ENCODE measurements at places on chromosomes 4 and X. TPM values are rescaled to one million over a fixed set of nuclear protein-coding genes. Genes with fewer than 3 reads are reported as not detected.

Gene L1CAM
- total RNA-seq: 2.4 TPM

Gene SPANXN3
- not detected for total RNA-seq

Gene CXCR3
- total RNA-seq: 0.22 TPM

Gene STPG2
- 0.19 TPM for total RNA-seq

Gene CPE
- 90.4 TPM for total RNA-seq

DNA sequence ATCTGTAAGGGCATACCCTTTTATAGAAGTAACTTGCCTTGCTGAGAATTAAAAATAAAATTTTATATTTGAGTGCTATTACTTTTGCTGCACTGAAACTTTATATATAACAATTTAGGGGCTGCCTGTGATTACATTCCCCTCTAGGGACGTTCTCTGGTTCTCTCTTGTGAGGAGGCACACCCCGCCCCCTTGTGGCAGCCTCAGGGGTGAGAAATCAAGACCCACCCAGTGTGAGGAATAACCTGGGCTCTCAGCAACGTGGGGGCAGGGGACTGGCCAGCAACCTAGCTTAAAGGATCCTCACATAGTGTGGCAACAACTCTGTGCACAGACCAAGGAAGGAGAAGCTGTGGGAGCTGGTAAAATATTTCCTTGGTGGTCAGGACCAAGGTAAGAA lies 43.7 kb downstream of the MAGEA9 start:
- DNase-seq: no peak

DNA sequence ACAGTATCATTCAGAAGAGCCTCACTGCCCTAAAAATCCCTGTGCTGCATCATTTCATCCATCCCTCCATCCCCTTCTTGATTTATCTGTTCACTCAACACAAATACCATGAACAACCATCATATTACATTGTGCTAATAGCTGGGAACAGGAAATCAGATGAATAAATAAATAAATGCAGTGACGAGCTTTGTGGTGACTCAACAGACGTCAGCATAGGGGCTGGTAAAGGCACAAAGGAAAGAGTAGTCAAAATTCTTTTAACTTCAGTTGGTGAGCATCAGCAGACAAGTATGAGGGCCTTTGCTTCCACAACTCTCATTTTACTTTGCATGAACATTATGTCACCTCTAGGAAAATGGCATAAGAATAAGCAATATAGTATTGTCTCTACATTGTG lies 65.5 kb downstream of the EDNRA start:
- DNase-seq: no peak

GRCh38 chr4:6852582-6852981 lies 57.0 kb upstream of the TBC1D14 start:
- DNase-seq: no peak

DNA sequence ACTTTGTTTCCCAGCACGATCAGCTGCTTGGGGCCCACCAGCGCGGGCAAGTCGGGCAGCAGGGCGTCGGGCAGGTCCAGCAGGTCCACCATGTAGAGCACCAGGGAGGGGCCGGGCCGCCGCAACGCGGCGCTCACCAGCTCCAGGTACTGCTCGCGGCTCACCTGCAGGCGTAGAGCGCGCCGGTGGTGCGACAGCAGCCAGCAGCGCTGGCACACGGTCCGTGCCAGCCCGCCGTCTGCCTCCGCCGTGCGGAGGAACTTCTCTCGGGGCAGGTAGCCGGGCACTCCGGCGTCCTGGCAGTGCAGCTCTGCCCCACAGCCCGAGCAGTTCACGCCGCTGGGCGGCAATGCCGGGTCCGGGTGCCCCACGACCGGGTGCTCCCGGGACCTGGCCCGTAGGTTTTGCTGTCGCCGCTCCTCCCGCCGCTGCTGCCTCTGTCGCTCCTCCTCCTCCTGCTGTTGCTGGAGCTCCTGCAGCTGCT lies 527 bp downstream of the NOA1 start:
- DNase-seq: no peak

DNA sequence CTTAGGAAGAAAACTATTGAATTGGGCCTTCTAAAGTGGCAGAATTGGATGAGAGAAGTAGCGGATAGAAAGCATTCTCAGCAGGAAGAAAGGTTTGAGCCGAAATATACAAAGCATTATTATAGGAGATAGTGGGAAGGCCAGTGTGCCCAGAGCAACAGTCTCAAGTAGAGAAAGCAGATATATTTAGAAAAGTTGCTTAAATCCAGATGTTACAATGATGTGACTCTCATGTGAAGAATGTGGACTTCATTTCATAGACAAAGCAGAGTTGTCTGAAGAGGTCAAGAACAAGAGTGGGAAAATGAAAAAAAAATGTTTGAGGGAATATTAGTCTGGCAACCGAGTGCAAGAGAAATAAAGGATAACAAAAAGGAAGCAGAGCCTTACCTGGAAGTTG lies 66.9 kb downstream of the SYNPO2 start:
- DNase-seq: no peak

- no peak for DNase-seq
Measured at GRCh38 chrX:2371026-2371711, 129.6 kb downstream of the DHRSX start.

DNA sequence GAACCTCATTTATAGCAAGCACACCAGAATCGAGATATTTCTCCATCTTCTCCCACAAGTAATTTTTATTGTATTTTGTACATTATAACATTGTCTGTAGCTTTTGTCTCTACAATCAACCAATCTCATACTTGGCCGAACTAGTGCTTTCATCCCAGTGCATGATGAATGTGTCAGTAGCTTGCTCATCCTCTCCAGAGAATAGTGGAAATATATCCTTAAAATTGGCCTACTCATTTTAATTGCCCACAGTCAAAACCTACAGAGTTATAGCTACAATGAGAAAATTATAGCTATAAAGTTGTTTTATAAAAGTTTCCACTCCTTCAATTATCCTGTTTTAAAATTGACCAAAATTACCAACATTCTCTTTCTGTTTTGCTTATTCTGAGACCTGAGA lies 103.8 kb downstream of the MAPK10 start:
- DNase-seq: no peak

- DNase-seq: no peak
Measured at GRCh38 chr4:17997129-17997528, 24.4 kb downstream of the LCORL start.

GRCh38 chr4:110197529-110198042 lies 829 bp downstream of the ELOVL6 start:
- DNase-seq: no peak

DNA sequence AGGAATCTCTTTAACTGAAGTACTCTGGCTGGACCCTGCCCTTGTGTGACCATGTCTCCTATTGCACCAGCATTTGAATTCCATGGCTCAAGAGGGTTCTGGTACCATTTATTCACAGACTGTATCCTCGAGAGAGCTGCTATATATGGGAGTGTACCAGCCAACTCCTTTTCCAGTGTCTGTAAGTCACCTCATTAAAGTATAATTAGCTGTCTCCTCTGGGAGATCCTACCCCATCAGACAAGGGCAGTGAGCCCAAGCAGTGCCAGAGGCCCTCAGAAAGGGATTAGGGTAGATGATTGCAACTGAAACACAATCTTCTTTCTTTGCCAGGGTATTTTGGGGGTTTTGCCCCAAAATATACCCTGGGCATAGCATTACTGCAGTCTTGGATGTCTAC lies 31.6 kb downstream of the GNL3L start:
- no peak for DNase-seq

- no peak for DNase-seq
Measured at GRCh38 chr4:123409334-123409733, 12.7 kb downstream of the SPRY1 start.

GRCh38 chrX:122777766-122778165 lies 406.3 kb upstream of the GRIA3 start:
- no peak for DNase-seq

GRCh38 chr4:3030566-3031356 lies 43.6 kb downstream of the HTT-AS start:
- peak; percentile 85 for DNase-seq

DNA sequence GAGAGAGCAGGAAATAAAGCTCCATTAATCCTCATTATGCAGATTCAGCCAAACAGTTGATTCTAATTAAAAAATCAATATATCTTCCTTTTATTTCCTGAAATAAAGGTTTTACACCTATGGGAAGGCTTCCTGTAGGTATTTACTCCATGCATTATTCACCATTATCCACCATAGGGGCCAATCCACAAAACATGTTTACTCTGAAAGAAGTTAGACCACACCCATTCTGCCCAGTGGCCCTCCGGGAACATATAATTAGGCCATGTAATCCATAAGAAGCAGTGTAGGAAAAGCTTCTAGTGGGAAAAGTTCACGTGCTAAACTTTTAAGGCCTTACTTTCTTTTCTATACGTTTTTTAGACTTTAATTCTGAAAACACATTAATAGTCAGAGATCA lies 57.7 kb downstream of the SAT1 start:
- DNase-seq: no peak

DNA sequence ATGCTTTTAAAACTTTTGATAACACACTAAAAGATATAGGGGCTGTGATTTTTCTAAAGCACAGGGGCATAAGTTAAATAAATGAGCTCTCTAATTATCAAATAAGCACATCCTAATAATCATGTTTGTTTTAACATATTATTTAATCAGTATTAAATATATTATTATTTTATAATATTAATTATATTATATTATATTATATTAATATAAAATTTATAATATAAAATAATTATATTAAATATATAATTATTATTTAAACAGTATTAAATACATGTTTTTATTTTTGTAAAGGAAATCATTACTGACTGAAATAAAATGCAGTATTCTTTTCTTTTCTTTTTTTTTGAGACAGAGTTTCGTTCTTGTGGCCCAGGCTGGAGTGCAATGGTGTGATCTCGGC lies 136.5 kb downstream of the IL15 start:
- no peak for DNase-seq

DNA sequence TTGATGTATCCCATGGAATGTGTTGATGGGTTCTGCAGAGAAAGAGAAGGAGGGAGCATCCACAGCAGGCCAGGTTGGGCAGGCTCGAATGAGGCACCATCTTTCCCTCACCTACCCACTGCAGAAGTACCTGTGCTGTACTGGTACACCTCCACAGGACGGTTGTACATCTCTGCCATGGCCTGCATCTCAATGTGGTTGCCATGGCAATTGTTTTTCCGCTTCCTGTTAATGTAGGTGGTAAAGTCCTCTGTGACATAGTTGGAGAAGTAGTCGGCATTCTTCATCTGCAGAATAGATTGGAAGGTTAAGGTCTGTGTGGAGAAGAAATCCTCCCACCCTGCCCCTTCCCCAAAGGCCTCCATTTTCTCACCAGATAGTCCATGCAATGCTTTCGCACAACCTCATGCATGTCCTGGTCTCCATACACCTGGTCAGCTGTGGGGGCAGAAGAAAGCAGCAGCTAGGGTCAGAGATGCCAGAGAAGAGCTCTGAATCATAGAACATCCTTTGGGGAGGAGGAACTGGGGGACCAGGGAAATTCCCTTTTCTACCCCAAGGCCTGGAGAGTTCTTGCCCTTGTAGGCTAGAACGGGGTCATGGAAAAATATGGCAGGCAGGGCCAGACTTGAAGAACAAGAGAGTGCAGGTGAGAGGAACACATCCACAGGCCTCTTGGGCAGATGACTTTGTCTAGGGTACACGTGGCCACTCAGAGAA lies 15.9 kb upstream of the PIM2 start:
- no peak for DNase-seq

DNA sequence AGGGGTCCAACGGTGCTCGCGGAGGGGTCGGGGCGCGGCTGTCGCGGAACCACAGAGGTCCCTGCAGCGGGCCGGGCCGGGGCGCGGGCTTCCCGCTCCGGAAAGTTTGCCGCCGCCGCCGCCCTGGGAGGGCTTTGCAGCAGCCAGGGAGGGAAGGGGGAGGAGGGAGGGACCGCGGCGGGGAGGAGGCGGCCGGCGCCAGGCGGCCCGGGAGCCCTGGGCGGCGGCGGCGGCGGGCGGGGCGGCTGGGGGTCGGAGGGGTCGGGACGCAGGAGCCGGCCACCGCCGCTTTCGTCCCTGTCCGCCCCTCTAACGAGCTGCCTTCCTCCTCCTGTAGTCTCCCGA lies 375 bp downstream of the FGFR3 start:
- DNase-seq: no peak

GRCh38 chr4:88497859-88498409 lies 25.6 kb downstream of the PYURF start:
- no peak for DNase-seq

GRCh38 chr4:106738121-106738520 lies 298.0 kb downstream of the DKK2 start:
- no peak for DNase-seq

GRCh38 chr4:4524364-4524763 lies 17.5 kb downstream of the STX18 start:
- DNase-seq: no peak

- no peak for DNase-seq
Measured at GRCh38 chrX:119186763-119187162, 49.3 kb upstream of the PGRMC1 start.

- no peak for DNase-seq
Measured at GRCh38 chr4:76270244-76271175, 19.0 kb downstream of the FAM47E start.

DNA sequence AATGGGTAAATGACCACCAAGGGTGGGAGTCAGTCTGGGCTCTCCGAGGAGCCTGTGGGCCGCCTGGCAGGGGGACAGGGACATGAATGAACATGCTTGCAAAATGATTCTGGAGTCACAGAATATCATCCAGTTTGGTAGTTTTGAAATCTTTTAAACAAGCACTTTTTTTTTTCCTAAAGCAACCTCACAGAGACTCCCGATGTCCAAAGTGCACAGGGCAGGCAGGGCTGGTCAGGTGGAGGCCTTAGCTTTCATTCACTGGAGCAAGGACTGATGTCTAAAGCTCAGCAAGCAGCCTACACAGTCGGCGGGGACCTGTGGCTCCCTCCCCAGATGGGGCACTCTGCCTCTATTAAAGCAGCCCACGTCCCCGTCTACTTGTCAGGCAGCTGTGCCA lies 402.9 kb downstream of the PPP1R2C start:
- no peak for DNase-seq

- DNase-seq: no peak
Measured at GRCh38 chr4:138458751-138459150, 216.6 kb upstream of the SLC7A11 start.

DNA sequence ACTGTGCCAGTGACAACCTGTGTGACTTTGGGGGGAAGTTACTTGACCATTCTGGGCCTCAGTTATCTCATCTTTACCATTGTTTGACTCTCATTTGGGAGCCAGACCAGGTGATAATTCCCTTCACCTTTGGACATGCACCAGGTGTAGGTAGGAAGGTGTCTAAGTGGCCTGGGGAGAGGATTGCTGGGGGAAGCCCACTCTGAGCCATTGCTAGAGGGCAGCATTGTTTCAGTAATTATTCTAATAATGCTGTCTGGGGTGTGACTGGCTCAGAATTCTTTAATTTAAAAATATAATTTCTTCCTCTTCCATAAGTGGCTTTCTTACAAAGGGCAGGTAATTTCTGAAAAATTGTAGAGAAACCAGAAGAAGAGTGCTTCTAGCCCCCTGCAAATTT lies 104.3 kb downstream of the RTL9 start:
- no peak for DNase-seq

DNA sequence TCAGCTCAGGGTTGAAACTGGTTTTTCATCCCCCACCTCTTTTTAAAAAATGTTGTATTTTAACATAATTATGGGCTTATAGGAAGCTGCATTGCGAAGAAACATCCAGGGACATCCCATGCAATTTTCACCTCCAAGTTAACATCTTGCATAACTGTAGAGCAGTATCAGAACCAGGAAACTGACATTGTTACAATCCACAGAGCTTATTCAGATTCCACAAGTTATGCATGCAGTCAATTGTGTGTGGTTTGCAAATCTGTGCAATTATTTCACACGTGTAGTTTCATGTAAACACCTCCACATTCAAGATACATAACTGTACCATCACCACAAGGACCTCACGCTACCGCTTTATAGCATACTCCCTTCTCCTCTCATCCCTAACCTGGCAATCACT lies 97.5 kb upstream of the GATB start:
- no peak for DNase-seq

Data from mesenteric fat pad (tissue), 1 donor.